CD14-positive monocyte (primary cell): ENCODE measurements at places on chromosomes 7 and 10. TPM values are rescaled to one million over a fixed set of nuclear protein-coding genes. Genes with fewer than 3 reads are reported as not detected.
A peak's percentile ranks its signal among the peaks of the same experiment; 100 is the strongest.

LIPJ gene
- 0.04 TPM in 1 of 2 replicates, not detected in the other for polyA plus RNA-seq

DNA sequence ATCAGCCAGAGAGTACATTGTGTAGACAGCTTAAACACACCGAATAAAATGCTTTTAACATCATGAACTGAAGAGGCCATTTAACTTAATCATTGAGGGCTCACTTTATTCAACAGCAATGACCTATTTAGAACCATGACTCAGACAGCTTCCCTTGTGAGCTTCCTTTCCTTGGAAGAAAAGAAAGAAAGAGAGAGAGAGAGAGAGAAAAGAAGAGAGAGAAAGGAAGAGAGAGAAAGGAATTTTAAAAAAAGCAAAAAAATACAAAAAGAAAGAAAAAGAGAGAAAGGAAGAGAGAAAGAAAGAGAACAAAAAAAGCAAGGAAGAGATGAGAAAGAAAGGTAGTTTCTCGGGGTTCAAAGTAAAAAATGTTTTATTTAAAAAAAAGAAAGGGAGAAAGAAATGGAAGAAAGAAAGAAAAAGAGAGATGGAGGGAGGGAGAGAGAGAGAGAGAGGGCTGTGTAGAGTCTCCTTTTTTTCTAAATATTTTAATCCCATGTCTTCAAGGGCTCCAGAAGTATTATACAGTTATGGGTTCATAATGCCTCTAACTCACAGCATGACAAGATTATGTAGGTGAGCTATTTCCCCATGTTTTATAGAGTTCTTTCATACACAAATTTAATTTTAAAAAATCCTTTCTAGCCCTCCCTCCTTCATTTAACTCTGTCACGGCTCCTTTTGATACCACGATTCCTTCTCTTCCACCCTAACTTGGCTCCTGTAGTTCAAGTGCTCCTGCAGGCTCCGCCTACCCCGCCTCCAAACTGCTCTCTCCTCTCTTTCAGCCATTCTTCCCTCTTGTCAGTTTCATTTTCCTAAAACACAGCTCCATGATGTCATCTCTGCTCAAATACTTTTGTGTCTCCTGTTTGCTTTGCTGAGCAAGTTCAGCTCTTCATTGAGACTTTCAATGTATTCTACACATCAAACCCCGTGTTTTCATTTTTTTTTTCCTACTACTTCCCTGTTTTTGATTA is 85.5 kb downstream of the PRTFDC1 start:
- peak; percentile 9 for DNase-seq

ZNF679 gene
- not detected for polyA plus RNA-seq

GRCh38 chr10:70234668-70235447 is 1.6 kb upstream of the PPA1 start:
- DNase-seq: no peak

GRCh38 chr7:28473571-28474281 is 61.4 kb downstream of the CREB5 start:
- no peak for DNase-seq

DNA sequence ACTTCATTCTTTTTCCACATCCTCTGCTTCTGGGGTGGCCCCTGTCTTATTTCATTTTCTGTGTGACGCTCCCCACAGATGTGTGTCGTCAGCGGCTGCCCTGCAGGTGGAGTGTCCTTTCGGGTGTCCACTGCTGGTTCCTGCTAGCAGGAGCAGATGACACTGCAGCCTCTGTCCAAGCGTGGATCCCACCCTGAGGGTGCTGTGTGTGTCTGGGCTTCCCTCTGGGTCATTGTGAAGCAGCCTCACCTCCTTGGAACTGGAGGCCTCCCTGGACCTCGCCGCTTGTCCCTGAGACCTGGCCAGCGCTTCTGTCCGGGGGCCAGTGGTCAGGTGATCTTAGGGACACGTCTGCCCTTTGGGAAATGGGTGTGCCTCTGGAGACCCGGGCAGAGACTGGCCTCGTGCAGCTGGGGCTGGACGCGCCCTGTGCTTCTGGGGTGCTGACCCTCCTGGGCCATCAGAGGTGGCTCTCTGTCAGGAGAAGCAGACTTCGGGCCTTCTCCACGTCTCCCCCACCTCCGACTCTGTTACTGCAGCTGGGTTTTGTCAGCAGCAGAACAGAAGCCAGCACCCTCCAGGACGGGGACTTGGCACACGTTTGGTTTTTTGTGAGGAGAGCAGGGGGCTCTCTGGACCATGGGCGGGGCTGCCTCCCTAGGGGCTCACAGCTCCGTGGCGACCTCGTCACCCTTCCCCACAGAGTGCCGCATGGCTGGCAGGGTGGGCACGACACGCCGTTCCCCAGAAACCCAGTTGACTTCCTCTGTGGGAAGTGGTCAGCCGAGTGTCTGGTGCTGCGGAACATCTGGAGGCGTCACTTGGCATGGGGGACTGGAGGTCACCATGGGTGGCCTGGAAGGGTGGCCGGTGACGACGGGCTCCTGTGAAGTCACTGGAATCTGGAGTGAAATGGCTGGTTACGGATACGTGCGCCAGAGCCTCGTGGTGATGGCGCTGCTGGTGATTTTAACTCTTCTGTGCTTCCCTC is 48.4 kb downstream of the INPP5A start:
- peak; percentile 69 for DNase-seq

DNA sequence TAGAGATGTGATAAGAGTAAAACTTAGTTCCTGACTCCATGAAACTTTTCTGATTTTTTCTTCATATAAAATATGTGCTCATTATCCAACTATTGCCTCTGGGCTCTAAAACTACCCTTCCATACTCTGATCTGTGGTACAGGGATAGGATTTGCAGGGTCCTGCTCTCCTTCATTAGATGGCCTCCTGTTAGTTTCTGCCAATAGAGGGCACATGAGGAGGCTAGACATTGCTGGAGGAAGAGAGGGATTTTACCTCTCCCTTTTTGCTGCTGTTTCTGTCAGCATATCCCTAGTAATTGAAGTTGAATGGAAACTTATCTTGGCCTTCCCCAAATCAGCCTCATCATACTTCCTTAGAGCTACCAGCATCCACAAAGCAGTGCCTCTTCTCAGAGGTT is 269.4 kb downstream of the NXPH1 start:
- no peak for DNase-seq

DNA sequence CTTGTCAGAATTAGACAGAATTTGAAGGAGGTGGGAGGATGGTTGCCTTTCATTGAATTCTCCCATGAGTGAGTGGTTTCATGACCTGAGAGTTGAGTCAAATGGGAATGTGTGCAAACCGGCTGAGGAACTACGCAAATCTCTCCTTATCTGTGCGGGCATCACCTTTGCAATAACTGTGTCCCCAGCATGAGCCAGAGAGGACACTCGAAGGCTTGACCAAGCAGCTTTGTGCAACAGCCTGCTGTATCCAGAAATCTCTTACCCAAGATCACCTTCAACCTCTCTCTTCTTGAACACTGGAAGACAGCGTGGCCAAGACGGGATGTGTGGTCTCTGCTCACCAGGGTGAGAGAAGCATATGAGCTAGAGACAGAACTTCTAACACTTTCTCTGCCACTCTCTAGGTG is 93.8 kb upstream of the IKZF1 start:
- DNase-seq: no peak

GRCh38 chr7:158375034-158375433 is 212.6 kb downstream of the PTPRN2 start:
- no peak for DNase-seq

DNA sequence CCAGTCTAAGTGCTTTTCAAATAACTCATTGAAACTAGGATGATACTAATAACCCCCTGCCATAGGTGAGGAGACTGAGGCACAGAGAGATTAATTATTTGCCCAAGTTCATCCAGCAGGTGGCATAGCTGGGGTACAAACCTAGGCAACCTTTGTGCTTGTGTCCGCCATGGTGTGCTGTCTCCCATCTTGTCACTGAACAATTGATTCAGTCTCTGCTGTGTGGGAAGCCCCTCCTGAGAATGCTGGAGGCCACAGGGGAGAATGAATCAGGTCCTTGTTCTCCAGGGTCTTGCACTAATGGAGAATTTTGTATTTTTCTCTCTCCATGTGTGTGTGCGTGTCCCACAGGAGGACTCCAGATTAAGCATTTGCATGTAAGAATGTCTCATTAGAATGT is 15.8 kb upstream of the TMEM236 start:
- no peak for DNase-seq

- no peak for DNase-seq
Observed at GRCh38 chr10:80504897-80505465, 32.7 kb upstream of the SH2D4B start.

GRCh38 chr10:30155401-30155800 is 96.0 kb upstream of the JCAD start:
- DNase-seq: no peak

GRCh38 chr10:122646511-122647382 is 52.9 kb downstream of the C10orf120 start:
- no peak for DNase-seq

NUTM2B gene
- not detected for polyA plus RNA-seq

GIMAP8 gene
- 16.5 and 26.8 TPM in 2 replicates for polyA plus RNA-seq

DNA sequence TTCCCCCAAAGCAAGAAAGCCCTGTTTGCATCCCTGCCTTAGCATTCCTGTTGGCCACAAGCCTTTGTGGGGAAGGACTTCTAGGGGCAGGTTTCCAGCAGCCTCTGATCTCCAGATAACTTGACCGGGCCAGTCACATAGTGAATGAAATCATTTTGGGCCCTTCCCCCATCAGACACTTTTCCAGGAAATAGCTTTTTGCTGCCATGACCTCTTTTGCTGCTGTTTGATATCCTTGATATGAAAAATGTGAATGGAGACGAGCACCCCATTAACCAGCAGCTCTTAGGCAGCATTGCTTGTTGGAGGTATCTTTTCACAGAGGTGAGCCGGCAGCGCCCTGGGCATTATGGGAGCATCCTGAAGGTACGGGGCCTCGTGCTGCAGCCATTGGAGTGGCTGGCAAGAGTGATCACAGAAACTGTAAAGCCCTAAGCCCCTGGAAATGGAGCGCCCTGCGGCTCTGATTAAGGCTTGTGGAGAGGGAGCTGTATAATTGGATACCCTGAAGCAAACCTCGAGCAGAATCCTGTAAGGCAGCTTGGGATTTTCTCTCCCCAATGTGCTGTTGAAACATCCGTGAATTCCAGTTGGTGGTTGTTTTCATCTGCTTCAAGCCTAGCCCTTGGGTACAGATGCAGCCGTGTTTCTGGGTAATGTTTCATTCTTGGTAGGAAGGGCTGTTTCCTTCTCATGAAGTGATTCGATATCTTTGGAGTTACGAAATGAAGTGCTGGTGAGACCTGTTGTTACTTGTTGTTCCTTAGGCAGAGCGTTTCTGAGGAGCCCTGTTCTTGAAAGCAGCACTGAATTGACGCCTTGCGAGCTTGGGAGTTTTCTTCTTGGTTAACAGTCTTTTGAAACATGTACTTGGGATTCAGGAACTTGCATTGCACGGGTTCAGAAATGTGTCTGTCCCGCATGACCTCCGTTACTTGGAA is 179.0 kb downstream of the PTEN start:
- peak; percentile 39 for DNase-seq

GAD2 gene
- polyA plus RNA-seq: not detected in 2 replicates

DNA sequence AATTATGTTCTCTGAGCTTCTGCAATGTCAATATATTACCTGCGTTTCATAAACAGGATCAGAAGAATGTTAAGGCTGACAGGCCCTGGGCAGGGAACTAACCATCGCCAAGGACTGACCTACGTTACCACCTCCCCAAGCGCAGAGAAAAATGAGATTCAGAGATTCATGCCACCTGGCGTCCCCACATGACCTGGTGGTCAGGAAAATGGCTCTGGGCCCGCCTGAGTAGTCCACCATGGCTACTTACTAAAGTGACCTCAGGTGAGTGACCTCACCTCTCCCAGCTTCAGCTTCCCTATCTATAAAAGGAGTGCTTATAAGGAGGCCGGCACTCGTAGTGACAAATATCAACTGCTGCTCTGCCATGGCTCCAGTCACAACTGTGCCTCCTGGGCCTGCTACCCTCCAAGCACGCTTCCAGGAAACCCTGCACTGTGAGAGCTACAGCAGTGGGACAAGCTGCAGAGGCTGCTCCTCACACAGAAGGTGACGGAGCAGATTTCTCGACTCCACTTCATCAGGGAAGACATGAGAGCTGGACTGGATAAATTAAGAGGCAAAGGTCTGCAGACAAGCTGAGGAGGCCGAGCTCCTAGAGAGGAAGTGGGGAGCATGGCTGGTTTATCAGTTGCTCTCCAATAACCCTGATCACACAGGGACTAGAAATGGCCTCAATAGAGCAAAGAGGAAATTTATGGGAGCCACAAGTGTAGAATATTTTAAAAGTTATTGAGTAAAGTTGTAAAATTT is 103.0 kb downstream of the RNF216 start:
- DNase-seq: no peak

PON2 gene
- 14.4 TPM for polyA plus RNA-seq

SGCE gene
- not detected for polyA plus RNA-seq

CRPPA gene
- polyA plus RNA-seq: 0.36 TPM

GRCh38 chr7:46649876-46650275 is 728.8 kb upstream of the IGFBP3 start:
- DNase-seq: no peak

- DNase-seq: no peak
Observed at GRCh38 chr7:130112662-130113425, 42.5 kb downstream of the KLHDC10 start.

CCL24 gene
- not detected for polyA plus RNA-seq

GRCh38 chr7:137164251-137164650 is 179.3 kb downstream of the PTN start:
- DNase-seq: no peak

PTN gene
- polyA plus RNA-seq: not detected

GRCh38 chr7:114652041-114652440 is 237.4 kb downstream of the FOXP2 start:
- no peak for DNase-seq

DNA sequence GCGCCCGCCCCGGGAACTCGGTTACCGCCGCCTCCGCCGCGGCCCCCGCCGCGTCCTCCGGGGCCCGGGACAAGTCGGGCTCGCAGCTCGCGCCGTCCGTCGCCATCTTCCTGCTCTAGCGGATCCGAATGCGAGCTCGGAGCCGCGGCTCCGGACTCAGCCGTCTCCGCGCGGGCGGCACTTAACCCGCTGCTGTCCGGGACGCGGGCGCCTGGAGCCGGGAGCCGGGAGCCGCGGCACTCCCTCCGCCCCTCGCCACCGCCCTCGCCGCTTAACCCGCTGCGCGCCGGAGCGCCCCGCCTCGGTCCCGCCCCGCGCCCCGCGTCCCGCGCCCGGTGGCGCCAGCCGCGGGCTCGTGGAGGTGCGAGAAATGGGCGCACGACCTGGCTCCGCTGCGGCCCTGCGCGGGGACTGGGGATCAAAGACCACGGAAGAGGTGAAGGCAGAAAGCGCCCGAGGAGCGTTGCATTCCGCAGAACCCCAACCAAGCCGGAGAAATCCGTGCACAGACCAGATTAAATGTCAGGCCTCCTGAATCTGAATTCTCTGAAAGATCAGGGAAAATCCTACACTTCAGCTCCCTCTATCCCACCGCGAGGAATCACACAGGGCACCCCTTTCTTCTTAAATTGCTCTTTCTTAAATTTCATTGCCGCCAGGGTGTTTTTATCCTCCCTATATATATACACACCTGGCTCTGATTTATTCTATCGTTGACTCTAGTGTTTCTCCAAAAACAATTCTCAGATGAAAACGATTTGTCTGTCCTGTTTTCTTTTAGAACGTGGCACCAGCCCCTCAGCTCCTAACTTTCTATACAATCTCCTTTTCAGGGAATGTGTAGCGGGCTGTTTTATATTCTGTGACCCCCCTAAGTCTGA is at the start of gene CTTNBP2:
CTTNBP2 (minus strand) TSS at position 132 of the 881 bp plus-strand sequence; CDS start at position 106, 26 bp downstream.
- DNase-seq: peak; percentile 4

- DNase-seq: no peak
Observed at GRCh38 chr10:12916587-12916986, 84.9 kb downstream of the CCDC3 start.

ZNF25 gene
- 6.2 TPM for polyA plus RNA-seq

- no peak for DNase-seq
Observed at GRCh38 chr10:27019827-27020226, 80.5 kb downstream of the ANKRD26 start.

- no peak for DNase-seq
Observed at GRCh38 chr10:72812753-72813430, 80.6 kb upstream of the OIT3 start.

GRCh38 chr7:36265680-36266079 is 112.6 kb downstream of the EEPD1 start:
- DNase-seq: peak; percentile 87
